Stimulated activated CD4-positive, alpha-beta T cell treated with anti-CD3 and anti-CD28 coated beads, Interleukin-15, amount 100 ng/mL, for 1 hour (primary cell): ENCODE measurements at places on chromosomes 12 and 14.

GRCh38 chr12:23356927-23357708, 592.4 kb downstream of the SOX5 start:
- no peak for DNase-seq

- no peak for DNase-seq
These were observed 186.8 kb upstream of the RBM19 start for GRCh38 chr12:114152890-114153289.

DNA sequence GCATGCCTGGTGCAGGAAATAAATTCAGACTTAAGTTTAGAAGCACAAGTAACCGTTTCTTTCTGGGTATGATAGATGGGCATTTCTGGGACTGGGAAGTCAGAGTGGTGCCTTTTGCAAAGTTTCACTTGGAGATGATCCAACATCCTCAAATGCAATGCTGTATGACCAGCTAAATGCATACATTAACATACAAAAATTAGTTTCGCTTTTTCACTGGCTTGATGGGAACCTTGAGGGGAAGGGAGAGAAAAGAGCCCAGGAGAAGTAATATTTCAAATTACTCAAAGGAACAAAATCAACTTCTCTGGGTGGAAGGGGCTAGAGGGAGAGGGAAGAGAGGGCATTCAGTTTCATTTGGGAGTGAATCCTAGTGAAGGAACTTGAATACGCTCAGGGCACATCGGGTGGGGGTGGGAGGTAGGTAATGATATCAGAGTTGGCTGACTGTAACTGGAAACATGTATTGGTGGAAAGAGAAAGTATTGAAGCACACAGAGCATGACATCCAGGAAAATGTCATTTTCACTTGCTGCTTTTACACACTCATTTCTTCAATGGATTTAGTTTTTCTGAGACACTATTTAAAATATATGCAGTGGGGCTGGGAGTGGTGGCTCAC, 175.5 kb downstream of the PTPRO start:
- DNase-seq, result no peak

- DNase-seq, result no peak
These were observed 136.8 kb upstream of the EEA1 start for GRCh38 chr12:93065896-93066295.

- DNase-seq, result no peak
These were observed 6.0 kb downstream of the TMEM63C start for GRCh38 chr14:77187649-77188012.

GRCh38 chr12:64740646-64741045, 18.6 kb downstream of the GNS start:
- no peak for DNase-seq

- no peak for DNase-seq
These were observed 33.8 kb downstream of the EP400 start for GRCh38 chr12:131983554-131983953.

- no peak for DNase-seq
These were observed 142.2 kb downstream of the BMP4 start for GRCh38 chr14:53814392-53814791.

GRCh38 chr12:124609041-124609989, 41.9 kb upstream of the NCOR2 start:
- peak; percentile 70 for DNase-seq

GRCh38 chr12:12396694-12397093, 39.8 kb downstream of the BORCS5 start:
- DNase-seq, result no peak

GRCh38 chr12:12091977-12092663, 21.4 kb downstream of the BCL2L14 start:
- DNase-seq, result no peak

DNA sequence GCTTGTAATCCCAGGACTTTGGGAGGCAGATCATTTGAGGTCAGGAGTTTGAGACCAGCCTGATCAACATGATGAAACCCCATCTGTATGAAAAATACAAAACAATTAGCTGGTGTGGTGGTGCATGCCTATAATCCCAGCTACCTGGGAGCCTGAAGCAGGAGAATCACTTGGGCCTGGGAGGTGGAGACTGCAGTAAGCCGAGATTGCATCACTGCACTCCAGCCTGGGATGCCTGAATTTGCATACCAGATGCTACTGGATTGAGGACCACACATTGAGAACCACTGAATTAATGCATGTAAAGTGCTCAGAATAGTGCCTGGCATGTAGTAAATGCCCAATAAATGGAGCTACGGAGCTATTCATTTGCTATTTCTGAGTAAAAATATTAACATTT, 14.9 kb upstream of the MYH7 start:
- DNase-seq, result no peak

DNA sequence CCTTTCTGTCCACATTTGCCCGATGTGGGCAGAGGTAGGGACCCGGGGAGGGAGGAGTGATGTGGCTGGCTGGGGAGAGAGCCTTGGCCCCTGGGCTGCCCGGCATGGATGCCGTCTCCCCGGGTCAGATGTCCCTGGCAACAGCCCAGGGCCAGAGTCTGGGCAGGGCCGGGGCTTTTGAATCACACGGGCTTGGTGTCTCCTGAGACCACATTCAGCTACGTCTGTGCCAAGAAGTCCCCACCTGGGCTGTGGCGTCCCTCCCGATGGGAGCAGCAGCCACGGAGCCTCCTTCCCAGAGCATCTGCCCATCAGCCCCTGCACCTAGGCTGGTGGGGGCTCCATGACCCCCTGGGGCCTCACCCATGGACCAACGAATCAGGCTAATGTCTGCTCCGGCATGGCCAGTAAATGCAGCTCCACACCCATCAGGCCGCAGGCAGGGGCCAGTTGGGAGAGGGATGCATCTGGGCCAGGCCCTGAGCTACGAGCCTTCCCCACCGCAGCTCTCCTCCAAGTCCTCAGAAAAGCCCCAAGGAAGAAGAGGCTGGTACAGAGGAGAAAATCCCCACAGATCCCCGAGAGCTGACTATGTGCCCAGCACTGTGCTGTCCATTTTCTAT, 109.4 kb downstream of the RFLNA start:
- no peak for DNase-seq

- DNase-seq, result no peak
These were observed 69.4 kb downstream of the SPATA7 start for GRCh38 chr14:88454886-88455285.

DNA sequence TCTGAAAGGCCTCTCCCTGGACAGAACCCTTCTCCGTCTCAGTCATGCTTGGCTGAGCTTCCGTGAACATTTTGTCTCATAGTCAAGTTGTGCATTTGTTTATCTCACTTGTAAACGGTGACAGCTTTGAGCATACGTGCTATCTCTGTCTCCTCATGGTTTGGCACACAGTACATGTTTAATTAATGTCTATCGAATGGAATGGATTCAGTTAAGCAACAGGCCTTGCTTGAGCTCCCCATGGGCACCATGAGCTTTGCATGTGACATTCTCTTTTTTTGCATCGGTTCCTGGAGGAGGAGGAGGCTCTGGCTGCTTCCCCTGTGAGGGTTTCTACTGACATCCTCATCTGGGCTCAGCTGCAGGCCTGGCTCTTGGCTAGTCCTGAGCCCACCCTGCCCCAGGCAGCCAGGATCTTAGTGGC, 80.0 kb downstream of the PRIMA1 start:
- no peak for DNase-seq

DNA sequence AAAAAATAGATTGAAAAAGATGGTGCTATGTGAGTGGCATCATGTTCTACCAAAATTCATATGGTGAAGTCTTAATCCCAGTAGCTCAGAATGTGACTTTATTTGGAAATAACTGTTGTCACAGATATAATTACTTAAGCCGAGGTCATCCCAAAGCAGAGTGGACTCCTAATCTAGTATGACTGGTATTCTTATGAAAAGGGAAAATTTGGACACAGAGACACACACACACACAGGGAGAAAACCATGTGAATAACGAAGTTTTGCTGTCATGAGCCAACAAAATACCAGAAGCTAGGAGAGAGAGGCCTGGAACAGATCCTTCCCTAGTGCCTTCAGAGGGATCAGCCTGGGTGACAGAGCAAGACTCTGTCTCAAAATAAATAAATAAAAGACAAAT, 62.6 kb downstream of the FAR2 start:
- no peak for DNase-seq

DNA sequence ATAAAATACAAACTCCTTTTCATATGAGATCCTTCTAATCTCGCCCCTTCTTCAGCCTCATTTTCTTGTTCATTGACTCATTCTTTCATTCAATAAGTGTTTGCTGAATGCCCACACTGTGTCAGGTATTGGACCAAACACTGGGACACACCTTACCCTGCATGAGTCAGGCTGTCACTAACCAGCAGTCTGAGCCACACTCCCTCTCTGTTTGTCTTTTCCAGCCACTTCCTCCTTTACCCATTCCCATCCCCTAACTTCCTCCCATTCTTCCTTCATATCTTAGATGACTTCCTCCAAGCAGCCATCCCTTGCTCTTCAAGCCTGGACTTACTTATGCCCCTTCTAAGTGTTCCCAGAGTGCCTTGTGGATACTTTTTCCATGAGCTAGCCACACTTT, 27.0 kb upstream of the HIF1A start:
- DNase-seq, result no peak

- no peak for DNase-seq
These were observed 481.4 kb downstream of the MDGA2 start for GRCh38 chr14:47194055-47194454.

- no peak for DNase-seq
These were observed 83.3 kb upstream of the PPM1H start for GRCh38 chr12:63018273-63018672.

DNA sequence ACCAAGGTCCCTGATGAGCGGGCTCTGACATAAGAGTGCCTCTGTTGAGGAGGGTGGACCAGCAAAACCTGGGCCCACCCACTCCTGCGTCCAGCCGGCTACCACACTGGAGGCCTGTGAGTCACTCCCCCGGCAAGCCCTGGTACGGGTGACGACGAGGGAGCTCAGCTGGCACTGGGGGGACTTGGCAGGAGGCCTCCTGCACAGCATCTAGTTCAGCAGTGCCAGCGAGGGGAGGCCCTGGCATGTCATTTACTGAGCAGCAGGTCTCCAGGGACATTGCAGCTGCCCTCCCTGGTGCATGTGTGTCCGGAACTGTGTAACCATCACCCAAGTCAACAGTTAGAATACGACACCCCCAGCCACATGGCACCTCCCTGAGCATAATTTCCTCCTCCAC, 24.4 kb downstream of the CD9 start:
- no peak for DNase-seq

- DNase-seq, result no peak
These were observed 51.2 kb downstream of the TSPAN11 start for GRCh38 chr12:30977537-30978349.

- DNase-seq, result no peak
These were observed 34.9 kb upstream of the GALNT8 start for GRCh38 chr12:4685317-4685716.

GRCh38 chr12:113359133-113359938, 949 bp downstream of the PLBD2 start:
- no peak for DNase-seq

DNA sequence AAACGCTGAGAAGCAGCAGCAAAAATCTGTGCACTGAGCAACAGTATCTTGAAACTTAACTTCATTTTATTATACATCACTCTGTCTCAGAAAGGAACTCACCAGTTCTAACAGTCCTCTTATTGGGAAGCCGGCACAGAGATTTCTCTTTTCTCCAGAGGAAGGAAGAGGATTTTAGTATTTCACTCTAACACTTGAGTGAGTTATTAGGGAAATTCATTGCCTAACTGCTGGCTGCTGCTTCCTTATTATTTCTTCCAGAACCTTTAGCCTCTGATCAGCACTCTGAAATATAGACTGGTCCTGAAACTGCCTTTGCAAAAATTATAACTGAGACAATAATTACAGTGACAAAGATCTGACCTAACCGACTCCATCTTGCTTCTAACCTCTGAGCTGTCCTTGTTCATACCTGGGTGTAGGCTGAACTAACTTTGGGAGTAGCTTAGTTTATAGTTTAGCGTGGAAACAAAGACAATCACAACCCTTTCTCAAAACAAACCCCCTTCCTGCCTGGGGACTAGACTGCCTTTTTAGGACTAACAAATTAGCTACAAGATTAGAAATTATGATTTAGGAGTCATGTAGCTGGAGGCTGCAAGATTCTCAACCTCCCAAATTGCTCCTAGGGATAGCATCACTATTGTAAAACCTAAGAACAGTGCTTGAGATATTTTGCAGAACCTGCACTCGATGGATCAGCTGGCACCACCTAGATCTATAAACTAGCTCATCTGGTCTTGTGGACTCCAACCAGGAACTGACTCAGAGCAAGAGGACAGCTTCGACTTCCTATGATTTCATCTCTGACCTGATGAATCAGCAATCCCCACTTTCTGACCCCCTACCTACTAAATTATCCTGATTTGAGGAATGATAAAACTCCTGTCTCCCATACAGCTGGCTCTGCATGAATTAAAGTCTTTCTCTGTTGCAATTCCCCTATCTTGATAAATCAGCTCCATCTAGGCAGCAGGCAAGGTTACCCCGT, 117.5 kb downstream of the DYRK2 start:
- DNase-seq, result no peak

GRCh38 chr12:77429426-77429825, 364.1 kb upstream of the E2F7 start:
- no peak for DNase-seq

- DNase-seq, result no peak
These were observed 22.1 kb downstream of the EIF5 start for GRCh38 chr14:103356024-103356682.

DNA sequence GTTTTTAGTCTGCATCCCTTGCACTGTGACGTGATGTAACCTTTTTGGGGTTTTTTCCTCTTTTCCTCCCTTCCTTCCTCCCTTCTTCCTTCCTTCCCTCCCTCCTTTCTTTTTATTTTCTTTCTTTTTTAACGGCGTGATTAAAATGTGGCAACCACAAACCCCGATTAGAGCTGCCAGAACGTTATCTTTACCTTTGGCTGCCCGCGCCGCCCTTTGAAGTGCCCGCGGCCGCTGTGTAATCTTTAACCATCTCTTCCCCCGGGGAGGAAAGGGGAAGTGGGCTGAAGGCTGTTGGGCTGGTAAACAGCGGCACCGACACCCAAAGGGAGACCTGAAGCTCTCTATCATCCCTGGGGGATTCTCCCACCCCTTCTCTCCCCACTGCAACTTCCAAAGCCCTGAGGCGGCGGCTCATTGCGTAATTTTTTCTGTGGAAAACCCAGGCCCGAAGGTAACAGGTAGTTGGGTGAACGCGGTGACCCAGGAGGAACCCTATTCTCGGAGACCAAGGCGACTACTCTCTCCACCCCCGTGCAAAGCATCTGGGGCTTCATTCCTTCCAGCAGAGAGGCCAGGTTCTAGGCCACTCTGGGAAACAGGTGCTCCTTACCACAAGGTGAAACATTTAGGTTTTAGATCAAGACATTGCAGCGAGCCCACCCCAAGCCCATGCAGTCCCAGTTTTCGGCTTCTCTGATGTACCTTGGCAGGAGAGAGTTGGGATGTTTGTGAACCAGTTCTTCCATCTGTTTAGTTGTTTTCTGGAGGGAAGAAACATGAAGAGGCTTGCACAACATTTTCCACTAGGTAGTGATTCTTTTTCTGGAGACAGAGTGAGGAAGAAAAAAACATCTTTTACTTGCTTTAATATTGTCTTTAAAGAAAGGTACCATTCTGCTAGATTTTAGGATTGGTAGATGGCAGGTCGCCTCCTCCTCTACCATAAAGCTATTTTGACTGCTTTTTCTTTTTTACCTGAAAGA, 1.5 kb downstream of the LGR5 start:
- no peak for DNase-seq

- no peak for DNase-seq
These were observed 29.1 kb downstream of the SYNE2 start for GRCh38 chr14:63881926-63882325.

- no peak for DNase-seq
These were observed 84.6 kb downstream of the SCFD1 start for GRCh38 chr14:30706704-30707103.
